ENCODE measurements at places on chromosomes 12 and 14.
A peak's percentile ranks its signal among the peaks of the same experiment; 100 is the strongest.

- no peak for DNase-seq
Observed at GRCh38 chr14:92895352-92895878, 27.5 kb upstream of the CHGA start.

DNA sequence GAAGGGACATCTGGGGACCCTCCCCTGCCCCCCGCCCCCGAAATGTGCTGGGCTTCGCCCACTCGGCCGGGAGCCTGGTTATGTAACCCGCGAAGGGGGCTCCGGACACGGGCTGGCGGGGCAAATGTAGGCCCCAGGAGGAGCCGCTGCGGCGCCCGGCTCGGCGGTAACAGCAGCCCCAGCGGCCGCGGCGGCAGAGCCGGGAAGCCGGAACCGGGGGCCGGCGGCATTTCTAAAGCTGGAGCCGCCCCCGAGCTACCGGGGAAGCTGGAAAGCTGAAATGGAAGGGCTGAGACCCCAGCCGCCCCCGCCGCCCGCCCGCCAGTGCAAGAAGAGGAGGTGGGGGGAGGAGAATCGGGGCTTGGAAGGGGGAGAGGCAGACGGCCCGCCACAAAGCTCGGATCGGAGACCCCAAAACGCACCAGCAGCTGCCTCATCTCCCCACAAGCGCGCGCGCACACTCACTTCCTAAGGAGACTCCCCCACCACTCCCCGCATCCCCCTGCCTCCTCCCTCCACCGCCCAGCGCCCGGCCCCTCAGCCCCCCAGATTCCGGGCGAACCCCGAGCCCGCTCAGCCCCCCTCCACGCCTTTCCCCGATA lies 1.5 kb downstream of the KDM2B start:
- DNase-seq, result no peak

- DNase-seq, result no peak
Observed at GRCh38 chr12:123712780-123713319, 697 bp downstream of the ATP6V0A2 start.

GRCh38 chr14:95541346-95541745 lies 6.5 kb downstream of the GLRX5 start:
- no peak for DNase-seq

DNA sequence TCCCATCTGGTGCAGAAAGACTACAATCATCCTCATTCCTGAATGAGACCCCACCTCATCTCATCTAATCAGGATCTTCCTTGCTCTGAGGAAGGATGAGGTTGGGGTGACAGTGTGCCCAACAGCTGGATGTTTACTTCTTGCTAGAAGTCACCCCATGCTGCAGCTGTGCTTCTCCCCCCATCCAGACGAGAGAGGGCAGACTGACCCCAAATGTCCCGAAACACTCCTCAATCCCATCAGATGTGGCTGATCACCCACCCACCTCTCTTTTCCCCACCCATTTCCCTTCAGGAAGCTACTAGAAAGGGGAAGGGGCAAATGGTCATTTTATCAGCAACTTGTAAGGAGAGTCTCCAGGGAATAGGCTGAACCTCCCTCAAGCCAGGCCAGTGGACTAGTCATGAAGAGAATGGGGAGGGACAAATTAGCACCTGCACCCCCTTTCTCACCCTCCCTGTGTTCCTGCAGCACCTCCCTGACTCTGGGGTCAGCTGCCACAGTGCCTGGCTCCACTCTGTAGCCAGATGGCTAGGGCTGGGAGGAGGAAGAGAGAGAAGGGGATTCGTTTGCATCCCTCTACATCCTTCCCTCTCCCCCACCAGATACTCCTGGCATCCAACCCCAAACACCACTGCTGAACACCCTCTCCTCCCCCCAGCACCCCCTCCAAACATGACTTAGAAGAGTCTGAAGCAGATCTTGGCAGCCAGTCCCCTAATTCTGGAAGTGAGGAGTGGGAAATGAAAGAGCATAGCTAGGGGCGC lies 2.8 kb upstream of the BAZ2A start:
- DNase-seq, result no peak

DNA sequence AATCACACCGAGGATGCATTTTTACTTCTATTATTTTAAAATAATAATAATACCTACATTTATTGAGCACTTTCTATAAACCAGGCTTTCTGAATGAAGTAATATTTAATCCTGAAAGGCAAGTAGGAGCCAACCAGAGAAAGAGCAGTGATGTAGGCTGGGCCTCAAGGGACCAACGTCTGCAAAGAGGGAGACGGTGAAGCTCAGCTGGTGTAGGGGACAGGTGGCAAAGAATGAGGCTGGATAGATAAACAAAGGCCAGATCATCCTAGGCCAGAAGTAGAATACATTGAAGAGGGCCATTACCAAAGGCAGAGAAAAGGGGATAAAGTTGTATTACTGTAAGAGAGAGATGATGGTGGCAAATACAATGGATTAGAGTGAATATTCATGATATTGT lies 810 bp upstream of the TMBIM4 start:
- DNase-seq, result no peak

DNA sequence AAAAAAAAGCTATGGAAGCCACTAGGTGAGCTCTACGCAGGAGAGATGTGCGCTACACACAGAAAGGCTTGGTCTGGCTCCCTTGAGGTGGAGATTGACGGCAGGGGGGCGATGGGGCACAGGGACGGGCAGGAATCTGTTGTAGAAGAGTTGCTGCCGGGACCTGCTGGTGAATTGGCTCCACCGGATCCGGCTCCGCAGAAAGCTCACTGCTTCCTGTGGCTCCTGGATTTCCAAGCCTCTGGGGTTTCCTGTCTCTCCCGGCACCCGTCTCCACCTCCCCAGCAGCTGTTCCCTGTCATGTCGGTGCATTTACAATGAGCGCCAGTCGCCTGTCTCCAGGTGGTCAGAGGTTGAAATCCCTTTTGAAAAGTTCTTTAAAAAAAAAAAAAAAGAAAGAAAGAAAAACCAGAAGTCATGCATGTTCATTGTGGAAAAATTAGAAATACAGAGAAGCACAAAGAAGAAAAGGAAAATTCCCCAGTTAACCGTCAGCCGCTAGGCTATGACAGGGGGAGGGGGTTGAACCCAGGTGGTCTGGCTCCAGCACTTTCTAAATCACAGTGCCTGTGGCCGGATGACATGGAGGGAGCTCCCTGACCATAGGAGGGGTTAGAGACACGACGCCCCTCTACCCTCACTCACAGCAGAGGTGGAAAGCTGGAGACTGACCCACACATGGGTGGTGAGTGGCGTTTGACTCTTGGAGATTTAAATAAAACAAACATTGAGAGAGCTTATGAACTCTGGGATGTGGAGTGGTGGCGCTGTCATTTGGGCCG lies 20.8 kb downstream of the FAM222A start:
- no peak for DNase-seq

DNA sequence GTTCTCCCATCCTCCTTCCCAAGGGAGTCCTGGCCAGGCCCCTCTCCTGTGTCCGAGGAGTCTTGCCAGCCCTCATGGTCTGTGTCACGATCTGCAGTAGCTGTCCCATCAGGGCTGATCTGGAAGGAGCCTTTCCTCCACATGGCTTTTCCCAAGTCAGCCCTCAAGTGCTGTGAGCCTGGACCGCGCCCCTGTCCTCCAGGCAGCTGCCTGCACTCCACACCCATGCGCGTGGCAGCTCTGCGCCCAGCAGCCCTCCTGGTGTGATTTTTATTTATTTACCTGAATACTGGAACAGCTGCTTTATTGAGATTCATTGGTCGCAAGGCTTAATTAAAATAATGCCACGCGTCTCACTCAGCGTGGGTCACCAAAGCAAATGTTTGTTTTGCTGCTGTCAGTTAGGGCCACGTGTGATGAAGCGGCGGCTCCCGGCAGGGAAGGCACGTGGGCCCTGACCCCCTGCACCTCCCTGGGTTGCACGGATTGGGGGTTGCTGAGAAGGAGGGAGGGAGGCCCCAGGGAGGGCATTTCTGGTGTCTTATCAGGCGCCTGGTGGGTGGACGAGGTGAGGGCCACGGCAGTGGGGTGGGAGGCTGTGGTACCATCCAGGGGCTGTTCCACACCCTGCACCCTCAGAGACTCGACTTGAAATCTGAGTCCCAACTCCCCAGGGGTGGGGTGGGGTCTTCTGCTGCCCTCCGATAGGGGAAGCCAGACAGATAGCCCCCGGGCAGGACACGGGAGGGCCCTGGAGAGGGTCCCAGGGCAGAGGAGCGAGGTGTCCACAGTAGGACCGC lies 206.3 kb upstream of the C14orf180 start:
- no peak for DNase-seq

- DNase-seq, result no peak
Observed at GRCh38 chr12:132596016-132596415, 14.4 kb downstream of the LRCOL1 start.

DNA sequence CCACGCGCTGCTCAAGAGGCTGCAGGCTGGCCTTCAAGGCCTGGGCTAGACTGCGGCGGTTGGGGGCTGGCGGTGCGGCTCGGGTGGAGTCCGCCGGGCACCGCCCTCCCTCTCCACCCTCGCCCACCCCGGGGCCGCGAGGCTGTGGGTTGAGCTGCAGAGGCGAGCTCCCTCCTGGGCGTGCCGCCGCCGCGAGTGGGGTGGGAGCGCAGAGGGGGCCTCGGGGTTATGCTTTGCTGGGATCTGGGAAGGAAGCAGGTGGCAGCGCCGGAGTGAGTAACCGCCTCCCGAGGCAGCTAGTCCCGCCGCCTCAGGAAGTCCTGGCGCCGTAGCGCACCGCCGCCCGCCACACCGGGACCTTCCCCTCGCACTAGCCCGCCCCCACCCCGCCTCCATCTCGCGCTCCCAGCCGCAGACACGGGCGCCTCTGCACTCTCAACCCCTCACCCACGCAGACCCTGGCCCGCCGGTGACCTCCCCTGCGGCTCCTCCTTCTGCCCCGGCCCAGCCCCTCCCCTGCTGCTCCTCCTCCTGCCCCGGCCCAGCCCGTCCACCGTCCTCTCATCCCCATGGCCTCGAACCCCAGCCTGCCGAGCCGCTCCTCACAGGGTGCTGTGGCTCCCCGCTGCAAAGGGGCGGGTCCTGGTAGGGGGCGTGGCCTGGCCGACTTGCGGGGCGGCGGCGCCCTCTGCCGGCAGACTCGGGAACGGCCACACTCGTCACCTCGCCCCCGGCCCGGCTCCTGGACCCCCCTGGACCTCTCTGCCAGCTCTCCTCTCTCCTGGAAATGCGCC lies 16.6 kb downstream of the TAMALIN start:
- peak; percentile 88 for DNase-seq

- DNase-seq, result no peak
Observed at GRCh38 chr14:68977180-68977717, 1.9 kb downstream of the ACTN1 start.

GRCh38 chr12:32609966-32610365 lies 69.1 kb upstream of the DNM1L start:
- DNase-seq, result no peak

DNA sequence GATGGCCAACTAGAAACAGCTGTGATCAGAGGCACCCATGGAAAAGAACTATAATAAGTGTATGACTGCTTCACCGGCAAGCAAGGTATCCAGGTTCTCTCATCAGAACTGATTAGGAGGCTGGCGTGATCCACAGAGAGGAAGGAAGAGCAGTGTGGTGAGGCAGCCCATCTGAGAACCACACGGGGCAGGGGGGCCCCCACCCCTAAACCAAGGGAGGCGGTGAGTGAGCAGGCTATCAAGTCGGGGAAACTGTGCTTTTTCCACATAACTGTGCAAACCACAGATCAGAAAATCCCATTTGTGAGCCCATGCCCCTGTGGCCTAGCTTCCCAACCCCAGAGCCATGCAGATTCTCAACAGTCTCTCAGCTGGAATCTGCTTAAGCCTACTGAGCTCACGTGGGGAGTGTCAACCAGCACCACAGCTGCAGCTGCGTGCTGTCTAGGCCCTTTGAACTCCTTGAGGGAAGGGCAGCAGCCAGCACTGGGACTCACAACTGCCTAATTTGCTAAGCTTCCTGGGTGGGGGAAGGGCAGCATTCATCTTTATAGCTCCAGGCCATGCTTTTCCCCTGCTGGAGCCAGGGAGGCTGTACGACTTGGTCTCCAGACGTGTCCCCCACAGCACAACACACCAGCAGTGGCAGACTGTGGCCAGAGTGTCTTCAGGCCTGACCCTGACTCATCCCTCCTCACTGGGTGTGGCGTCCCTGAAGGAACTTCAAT lies 444.4 kb upstream of the ATP2B1 start:
- no peak for DNase-seq

DNA sequence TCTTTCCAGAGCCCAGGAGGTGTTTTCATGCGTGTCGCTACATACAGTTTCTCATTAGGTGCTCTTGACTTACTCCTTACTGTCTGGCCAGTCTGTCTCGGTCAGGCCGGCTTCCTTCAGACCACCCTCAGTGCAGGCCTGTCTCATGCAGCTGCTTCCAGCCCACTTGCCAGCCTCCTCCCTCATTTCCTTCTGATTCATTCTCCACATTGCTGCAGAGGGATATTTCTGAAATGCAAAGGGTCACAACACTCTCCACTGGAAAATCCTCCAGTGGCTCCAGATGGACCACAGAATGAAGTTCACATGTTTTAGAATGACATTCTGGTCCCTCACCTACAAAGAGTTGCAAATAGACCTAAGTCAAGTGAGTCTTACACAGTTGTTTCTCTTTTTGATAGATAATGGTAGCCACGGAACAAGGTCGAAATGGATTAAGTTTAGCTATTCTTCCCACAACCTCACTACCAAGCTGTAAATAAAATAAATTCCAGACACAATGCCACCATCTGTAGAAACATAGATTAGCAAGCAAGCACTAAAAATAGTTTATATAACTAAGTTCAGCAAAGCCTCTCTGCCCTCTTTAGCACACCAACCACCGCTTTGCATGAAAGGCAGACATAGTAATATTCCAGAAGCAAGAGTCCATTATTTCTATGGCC lies 146.9 kb downstream of the ESR2 start:
- no peak for DNase-seq

DNA sequence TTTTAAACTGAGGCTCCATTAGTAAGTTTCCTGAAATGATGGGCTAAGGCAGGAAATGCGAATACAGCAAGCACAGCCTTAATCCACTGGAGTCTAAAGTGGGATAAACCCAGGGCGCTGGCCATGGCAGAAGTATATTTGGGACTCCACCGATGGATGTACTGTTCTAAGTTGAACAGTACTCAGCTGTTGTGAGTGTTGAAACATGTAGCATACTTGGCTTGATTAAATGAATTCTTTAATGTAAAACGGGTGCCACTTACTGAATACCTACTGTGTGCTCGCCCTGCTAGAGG lies 996 bp downstream of the SSPN start:
- DNase-seq, result no peak

DNA sequence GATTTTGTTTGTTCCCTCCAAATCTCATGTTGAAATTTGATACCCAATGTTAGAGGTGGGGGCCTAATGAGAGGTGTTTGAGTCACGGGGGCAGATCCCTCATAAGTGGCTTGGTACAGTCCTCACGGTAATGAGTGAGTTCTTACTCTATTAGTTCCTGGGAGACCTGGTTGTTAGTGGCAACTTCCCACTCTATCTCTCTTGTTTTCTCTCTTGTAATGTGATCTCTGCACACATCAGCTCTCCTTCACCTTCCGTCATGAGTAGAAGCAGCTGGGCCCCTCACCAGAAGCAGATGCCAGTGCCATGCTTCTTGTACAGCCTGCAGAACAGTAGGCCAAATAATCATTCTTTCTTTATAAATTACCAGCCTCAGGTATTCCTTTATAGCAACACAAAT lies 29.6 kb upstream of the KCNK10 start:
- no peak for DNase-seq

DNA sequence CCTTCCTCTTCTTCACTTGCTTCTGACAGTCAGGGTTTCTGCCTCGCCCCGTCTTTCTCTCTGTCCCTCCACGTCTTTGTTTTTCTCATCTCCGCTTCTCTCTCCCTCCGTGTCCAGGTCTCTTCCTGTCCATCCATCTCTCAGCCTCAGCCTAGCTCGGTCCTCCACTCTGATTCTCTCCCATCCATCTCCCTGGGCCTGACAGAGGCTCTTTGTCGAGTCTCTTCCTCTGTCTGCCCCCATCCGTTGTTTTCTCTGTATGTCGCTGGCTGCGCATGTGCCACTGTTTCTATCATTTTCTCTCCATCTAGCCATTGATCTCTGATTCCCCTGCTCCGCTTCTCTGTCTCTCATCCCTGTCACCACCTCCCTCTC lies 328.9 kb upstream of the TBX3 start:
- DNase-seq, result no peak
